ENCODE measurements at places on chromosomes 7 and 10.

GRCh38 chr10:44178281-44178680 lies 206.6 kb downstream of the CXCL12 start:
- DNase-seq = no peak

DNA sequence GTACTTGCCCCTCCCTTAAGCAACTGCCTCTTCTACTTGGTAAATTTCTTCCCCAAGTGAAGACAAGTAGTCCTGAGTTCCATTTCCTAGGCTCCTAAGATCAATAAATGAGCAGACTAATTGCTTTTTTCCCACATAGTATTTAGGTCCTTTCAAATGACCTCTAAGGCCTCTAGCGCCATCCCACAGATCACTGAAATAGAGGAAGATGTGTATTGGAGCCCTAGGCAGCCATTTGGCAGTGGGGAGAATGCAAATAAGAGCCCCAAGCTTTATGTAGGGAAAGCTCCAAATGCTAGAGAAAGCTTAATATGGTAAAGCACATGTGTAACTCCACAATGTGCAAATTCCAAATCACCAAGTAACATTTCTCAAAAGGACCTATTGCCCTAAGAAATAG lies 316.5 kb upstream of the PHF14 start:
- no peak for DNase-seq

- DNase-seq = no peak
Measured at GRCh38 chr10:104796823-104797222, 155.7 kb downstream of the SORCS3 start.

DNA sequence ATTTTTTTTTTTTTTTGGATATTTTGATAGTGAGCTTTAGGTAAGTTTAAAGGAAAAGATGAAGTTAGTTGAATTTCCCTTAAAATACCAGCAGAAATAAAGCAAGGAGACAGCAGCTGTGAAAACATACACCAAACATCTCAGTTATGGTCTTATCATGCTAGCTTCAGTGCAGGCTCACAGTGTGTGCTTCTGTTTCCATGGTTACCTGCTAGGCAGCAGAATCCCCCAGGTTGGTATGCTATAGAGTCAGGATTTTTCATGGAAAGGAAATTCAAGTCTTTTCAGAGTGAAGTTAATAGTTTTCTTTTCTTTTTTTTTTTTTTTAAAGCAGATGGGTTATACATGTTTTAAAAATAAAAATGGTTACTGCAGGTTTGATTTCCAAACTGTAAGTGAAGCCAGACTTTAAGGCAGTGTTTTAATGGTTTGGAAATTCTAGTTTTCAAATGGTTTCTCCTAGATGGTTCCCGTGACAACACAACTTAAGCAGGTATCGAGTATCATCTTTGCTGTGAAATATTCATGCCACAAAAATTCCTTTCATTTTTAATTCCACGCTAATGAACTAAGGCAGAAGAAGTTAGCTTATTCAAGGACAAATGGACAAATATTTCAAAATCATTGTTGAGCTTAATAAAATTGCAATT lies 230.9 kb downstream of the BICC1 start:
- no peak for DNase-seq

DNA sequence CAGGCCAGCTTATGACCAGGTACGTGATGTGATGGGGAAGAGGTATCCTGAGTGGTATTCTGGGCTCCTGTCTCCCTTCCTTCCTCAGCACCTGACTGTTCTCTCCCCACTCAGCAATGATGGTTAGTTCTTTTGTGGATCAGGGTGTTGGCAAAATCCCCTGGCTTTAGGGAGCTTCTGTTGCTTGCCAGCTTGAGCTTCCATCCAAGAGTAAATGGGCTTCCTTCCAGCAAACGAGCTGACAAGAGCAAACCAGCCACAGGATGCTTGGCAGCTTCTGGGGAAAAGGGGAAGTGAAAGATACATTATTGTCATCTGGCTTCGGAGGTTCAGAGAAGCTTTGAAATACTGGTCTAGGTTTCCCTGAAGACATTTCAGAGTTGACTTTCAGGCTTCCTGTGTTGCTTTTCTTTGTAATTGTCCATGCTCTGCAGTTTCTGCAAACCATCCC lies 5.2 kb downstream of the DUSP5 start:
- DNase-seq = no peak

DNA sequence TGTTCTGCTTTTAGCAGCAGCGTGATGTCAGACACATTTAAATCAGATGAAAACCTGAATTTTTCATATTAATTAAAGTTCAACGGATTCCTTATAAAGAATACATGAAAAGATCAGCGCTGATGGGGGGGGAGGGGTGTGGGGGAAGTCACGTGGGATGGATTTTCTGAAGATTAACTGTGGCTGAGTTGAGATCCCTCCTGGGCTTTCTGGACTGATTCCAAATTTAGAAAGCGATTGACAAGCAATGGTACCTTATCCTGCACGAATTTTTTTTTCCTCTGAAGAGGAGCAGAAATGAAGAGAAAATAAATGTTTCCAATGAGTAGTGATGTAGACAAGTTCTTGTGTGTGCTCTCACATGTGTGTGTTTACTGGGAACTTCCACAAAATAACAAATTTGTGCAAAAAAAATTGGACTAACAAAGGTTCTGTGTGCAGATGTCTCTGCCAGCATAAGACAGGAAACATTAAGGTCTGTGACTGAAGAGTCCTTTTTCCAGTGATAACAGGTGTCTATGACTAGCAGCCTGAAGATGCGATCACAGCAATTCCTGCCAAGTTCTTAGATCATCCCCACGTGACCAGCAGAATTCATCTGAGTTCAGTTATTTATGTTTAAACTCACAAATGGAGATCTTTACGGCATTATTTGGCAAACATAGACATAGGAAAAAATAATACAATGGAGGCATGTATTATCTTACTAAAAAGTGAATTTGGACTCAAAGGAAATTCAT lies 585.2 kb upstream of the CELF2 start:
- no peak for DNase-seq

GRCh38 chr10:76435157-76435556 lies 1003.7 kb downstream of the LRMDA start:
- no peak for DNase-seq

- peak; percentile 6 for DNase-seq
Measured at GRCh38 chr7:135980665-135981180, 3.6 kb upstream of the MTPN start.

DNA sequence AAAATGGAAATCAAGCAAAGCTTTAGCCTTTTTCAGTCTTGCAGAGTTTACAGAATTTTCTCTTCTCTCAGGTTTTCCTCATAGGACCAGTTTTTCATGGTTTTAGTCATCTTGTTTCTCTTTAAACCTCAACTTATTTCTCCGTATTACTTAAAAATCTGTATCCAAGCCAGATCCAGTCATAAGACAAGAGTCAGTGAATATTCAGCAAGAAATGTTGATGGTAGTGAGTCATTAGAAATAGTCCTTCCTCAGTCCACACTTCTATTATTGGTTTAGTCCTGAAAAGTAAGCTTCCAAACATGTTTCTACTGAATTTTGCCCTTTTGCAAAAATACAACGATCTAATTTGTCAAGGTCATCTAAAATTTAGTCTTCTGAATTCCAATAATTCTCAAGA lies 107.0 kb downstream of the VIM start:
- DNase-seq = no peak

DNA sequence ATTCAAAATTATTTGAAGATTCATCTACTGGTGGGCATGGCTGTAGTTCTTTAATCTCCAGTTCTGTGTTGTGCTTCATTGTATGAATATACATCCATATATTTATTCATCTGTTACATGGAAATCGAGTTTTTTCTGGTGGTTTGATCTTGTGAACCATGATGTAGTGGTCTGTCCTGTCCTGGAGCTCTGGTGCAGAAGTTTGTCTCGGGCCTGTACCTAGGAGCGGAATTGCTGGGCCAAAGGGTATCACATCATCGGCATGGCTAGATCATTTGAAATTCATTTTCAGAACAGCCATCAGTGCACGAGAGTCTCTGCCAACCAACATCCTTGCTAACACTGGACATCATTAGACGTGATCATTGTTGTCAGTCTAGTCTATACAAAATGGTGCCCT lies 107.0 kb downstream of the ELFN1 start:
- DNase-seq = no peak

DNA sequence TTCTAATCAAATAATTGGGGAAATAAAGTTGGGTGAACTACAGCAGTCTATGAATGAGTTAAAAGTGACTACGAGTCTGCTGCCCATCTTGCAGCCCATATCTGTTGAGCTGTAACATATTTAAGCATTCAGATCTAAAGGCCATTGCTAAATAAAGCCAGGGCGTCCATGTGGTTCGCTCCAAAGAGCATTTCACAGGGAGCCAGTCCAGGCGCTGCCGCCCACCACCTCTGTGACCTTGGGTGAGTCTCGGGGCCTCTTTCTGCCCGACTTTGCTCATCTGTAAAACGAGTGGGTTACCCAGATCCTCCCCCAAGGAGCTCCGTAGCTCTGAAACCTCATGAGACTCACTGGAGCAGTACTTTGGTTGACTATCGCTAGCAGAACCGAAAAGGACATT lies 223.1 kb downstream of the CUX1 start:
- DNase-seq = no peak

DNA sequence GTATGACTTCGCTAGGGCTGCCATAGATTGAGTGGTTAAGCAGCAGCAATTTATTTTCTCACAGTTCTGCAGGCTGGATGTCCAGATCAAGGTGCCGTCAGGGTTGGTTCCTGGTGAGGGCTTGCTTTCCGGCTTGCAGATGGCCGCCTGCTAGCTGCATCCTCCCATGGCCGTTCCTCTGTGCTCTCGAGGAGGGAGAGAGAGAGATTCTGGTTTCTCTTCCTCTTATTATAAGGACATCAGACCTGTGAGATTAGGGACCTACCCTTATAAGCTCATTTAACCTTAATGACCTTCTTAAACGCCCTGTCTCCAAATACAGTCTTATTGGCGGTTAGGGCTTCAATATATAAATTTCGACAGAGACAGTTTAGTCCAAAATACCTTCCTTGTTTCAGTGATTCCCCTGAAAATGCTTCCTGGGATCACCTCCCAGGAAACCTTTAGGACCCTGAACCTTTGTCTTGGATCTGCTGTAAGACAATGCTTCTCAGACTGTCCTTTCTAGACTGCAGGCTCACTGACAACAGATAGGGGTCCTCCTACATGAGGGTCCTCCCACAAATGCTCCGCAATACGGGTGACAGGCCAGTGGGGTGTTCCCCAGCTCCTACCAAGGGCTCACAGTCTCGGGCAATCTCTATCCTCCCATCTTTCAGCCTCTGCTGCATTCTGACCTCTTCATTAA lies 82.5 kb upstream of the BAIAP2L1 start:
- DNase-seq = no peak

DNA sequence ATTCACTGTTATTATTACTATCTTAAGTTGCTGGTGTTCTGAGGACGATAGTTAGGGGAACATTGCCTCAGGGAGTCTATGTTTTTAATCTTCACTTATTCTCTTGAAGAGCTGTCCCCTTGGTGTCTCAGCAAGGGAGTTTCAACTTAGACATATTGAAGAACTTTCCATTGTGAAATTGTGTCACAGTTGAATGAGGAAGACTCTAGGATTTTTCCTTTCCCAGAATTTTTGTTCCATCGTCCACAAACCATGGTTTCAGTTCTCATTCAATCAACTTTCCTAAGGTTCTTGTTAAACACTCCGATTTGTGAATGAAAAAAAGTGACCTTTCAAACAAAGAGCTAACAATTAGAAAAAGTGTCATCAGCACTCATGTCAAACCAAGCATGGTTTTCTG lies 128.3 kb downstream of the GATA3 start:
- no peak for DNase-seq

GRCh38 chr10:49691588-49691987 lies 12.1 kb downstream of the C10orf53 start:
- no peak for DNase-seq

GRCh38 chr7:100806276-100806675 lies 21.0 kb downstream of the EPHB4 start:
- no peak for DNase-seq

DNA sequence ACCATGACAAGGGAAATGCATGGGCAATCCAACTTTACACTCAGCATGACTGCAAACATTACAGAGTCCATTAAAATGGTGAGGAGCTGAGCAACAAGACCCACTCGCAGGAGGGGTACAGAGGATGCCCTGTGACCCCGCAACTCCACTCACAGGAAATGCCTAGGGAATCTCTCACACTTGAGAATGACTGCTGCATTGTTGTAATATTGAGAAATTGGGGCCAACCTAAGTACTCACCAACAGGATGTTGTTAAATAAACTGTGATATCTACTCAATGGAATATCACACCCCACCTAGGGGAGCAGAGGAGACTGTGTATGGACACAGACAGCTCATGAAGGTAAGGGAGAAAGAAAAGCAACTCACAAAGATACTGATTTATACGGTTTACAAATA lies 53.4 kb upstream of the CAMK2B start:
- no peak for DNase-seq

DNA sequence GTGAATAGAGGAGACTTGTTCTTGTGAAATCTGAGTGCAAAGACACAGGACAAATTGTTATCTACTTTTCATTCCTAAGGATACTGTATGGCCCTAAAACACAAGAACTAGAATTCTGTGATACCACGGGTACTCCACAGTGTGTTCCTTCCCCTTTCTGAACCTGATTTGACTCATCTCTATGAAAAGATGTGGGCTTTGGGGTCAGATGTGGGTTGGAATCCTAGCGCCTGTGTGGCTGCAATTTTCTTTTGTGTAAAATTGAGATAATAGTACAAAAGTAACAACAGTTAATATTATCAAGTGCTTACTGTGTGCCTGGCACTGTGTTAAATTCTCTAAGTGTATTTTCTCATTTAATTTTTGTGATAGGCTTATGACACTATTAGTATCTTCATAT lies 8.1 kb downstream of the SRGN start:
- no peak for DNase-seq

DNA sequence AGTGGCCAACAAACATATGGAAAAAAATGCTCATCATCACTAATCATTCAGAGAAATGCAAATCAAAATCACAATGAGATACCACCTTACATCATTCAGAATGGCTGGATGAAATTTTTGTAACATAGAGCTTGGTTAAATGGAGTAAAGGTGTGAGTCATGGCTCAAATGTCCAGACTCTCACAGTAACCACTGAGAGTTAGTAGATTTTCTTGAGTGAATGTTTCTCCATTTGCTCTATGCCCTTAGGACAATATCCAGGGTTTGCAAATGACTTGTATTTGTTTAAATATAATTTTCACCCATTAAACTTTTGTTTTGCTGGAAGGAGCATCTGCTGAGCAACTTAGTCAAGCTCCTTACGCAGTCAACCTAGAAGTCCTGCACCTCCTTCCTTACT lies 967.2 kb downstream of the XPNPEP1 start:
- no peak for DNase-seq

DNA sequence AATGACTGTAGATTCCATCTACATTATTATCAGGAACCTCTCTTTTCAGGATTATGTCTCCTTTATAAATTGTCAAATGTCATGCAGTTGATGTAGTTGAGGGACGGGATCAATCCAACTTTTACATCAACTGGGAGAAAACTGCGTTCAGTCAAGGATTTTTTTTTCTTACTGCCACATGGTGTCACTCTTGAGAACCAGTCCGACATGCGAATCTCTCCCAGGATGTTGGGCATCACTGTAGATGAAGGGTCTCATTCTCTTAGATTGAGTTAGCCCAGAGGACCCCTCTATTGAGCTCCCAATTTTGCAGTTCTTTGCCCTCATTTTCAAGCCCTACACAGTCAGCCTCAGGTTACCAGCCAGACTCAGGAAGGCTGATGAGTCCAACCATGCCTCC lies 120.3 kb upstream of the PTPRZ1 start:
- no peak for DNase-seq

- no peak for DNase-seq
Measured at GRCh38 chr10:31484431-31485135, 165.6 kb downstream of the ZEB1 start.
